ENCODE measurements at places on chromosomes 3 and 15.

DNA sequence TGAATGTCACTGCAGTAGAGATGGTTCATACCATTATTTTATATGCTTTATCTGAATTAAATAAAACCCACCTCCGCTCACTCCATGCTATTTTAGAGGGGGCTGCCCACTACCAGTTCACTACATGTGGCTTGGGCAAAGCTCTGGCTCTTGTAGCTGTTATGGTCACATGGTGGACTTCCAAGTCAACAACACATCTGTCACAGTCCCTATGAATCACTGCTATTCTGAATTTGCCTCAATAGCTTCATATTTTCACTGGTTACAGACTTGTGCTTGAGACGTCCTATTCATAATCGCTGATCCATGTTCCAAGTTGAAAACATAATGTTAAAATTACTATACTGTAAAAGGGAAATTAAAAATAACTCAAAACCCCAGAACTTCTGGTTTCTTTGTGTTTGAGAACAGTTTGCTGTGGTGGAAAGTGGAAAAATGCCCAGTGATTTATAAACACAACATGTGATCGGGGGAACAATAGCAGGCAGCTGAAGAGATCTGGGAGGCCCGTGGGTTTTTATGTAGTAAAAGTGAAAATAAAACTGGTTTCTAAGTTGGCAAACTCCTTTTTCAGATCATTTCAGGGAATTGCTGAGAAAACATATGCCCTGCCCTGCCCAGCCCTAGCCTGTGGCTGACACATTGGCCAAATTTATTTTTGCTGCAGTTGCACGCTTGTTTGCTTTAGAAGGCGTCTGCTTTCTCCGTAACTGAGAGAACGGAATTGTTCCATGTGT, 128.8 kb upstream of the PRR23C start:
- no peak for DNase-seq

GRCh38 chr3:124873226-124873625, 13.9 kb downstream of the ITGB5 start:
- DNase-seq: no peak

GRCh38 chr3:155555479-155556060, 189.3 kb downstream of the PLCH1 start:
- no peak for DNase-seq

DNA sequence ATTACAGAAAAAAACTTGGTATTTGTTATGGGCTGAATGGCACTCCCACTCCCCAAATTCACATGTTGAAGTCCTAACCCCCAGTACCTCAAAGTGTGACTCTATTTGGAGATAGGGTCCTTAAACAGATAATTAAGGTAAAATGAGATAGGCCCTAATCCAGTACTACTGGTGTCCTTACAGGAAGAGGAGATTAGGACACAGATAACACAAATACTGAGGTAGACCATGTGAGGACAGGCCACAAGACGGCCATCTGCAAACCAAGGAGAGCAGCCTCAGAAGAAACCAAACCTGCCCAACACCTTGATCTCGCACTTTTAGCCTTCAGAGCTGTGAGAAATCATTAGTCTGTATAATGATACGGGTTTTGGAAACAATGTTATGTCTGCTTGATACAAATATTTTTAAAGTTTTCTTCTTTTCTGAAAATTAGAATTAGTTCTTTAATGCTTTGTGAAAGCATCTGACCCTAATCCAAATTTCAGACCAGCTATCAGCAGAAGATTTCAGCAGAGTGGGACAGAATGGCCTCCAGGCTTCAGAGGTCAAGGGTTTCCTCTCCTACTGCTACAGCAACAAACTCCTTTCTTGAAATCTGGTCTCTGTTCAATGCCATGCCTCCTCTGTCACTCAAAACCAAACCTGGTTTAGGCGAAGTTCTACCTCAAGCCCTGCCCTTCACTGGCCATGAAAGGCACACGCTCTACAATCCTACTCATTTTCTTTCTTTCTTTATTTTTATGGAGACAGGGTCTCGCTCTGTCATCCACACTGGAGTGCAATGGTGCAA, 22.0 kb upstream of the HDC start:
- DNase-seq: no peak

DNA sequence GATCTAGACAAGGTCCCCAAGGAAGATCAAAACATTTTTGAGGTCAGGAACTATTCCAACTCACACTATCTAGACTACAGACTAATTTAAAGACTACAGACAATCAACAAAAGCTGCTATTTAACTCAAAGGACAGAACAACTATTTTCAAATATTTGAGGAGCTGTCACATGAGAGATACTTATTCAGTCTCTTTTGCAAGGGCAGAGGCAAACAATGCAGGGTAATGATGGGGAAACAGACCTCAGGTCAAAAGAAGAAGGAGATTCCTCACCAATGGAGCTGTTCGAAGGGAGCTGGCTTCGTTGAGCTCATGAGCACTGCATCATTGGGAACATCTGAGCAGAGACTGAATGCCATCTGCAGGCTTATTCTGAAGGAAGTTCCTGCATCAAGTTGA, 231.9 kb downstream of the DTWD1 start:
- no peak for DNase-seq

DNA sequence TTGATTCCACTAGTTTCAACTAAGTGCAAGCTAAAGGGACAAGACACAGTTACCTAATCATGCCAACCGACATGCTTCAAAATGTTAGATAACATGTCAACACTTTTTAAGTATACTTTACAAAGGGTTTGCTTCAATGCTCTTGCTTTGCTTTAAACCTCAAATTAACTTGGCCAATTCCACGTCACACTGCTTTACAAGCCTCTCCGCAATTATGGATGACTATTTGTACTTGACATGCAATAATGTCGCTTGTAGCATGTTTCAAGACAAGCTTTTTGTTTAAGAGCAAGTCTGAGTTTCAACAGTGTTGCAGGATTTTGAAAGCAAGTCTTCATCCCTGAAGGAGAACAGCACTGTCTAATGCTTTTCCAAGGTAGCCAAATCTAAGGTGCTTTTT, 86.9 kb downstream of the CNTN3 start:
- no peak for DNase-seq

DNA sequence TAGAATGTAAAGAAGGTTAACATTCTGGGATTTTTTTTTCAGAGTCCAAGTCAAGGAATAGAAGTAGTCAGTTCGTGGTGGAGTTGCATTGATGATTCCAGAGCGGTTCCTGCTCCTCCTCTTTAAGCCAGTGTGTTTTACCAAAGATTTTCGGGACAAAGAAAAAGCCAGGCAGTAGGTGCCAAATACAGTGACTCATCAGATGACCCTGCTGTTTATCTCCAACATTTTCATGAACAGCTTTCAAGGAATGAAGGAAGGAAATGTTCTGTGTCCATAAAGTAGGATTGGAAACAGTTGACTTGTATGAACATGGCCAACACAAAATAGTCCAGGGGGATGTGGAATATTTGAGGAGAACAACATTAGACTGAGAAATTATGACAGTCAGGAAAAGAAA, 142.4 kb upstream of the TMC3 start:
- no peak for DNase-seq

DNA sequence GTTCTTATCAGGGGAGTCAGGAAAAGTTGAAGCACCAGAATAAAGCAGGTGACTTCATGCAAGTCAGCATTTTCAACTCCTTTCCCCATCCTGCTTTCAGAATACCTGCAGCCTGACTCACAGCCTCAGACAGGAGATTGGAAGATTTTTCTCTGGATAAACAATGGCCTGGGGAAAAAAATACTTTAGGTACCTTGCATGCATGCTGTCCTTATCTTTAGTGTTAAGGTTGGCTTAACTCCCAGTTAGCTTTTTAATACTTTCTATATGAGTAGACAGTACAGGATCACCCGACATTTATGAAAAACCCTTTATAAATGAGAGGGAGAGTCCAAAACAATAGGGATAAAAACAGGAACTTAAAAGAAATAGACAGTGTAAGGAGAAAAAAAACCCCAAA, 53.6 kb downstream of the PAK2 start:
- DNase-seq: no peak

DNA sequence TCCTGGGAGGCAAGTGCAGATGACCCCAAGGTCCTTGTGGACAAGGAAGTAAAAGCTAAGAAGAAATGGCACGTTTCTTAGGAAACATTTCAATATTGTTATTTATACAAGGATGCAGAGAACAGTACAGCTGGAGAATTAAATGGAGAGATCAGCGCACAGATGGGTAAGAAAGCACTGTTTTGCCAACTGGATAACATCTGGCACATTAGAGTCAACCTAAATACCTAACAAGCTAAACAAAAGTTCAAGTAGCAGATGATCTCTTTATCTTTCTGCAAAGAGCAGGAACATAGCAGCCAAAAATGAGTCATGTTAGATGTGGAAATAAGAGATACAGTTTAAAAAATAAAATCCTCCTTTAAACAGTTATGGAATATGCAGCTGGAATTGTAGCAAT, 15.7 kb upstream of the DPPA4 start:
- no peak for DNase-seq

GRCh38 chr3:101857301-101857741, 8.0 kb downstream of the NFKBIZ start:
- no peak for DNase-seq

GRCh38 chr3:138578141-138578540, 15.9 kb downstream of the CEP70 start:
- no peak for DNase-seq

GRCh38 chr3:9088441-9089353, 125.4 kb upstream of the RAD18 start:
- DNase-seq: no peak

DNA sequence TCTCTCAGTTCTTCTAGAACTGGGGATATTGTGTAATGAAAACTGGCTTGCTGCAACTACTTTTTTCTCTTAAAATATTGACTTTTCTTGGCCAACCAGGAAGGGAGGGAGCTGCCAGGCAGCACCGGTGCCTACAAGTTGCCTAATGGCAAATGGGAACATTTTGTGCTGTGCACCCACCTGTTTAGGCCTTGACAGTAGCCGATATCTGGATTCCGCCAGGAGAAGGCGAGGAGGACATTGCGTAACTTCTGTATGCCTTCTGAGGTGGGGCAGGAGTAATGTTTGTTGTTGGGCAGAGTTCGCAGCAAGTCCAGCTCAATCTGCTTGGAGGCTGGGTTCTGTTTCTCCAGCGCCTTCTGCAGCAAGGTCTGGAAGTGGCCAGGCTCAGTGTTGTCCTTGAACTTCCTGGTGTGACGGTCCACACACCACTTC, 64.9 kb downstream of the TBC1D2B start:
- no peak for DNase-seq

DNA sequence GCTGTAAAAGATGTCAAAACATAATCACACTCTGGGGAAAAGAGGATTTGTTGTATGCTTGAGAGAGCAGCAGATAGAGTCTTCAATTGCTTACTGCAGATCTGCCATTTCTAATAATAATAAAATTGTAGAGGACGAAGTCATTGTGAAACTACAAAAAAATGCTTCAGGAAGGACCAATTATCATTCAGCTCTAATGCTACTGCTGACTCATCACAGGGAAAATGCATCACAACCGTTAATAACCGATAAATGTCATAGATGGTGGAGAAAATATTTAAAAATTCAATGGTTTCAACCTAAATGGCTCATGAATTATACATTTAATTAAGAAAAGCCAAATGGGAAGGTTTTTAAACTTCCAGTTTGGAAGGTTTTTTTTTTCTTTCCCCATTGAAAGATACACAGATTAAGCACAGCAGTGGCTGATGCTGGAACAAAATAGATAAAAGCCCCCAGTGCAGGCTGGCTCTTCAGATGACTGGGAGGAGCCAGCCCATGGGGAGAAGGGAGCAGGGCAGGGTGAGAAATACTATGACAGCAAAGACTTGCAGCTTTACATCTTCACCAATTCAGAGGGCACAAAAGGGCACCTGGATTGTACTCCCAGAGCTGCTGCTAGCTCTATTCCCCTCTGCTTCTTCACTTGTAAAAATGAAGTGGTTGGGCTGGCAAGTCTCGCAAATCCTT, 196.1 kb downstream of the CNTN6 start:
- DNase-seq: no peak

DNA sequence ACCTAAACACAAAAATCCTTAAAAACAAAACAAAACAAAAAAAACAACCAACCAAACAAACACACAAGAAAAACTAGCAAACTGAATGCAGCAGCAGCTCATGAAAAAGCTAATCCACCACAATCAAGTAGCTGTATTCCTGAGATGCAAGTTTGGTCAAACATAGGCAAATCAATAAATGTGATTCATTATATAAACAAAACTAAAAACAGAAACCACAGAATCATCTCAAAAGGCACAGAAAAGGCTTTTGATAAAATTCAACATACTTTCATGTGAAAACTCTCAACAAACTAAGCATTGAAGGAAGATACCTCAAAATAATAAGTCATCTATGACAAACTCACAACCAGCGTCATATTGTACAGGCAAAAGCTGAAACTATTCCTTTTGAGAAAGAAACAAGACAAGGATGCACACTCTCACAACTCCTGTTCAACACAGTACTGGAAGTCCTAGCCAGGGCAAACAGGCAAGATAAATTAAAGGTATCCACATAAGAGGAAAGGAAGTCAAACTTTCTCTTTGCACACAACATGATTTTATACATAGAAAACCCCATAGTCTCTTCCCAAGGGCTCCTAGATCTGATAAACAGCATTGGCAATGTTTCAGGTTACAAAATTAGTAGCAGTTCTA, 495.1 kb upstream of the SGO1 start:
- DNase-seq: no peak

GRCh38 chr3:151196434-151196833, 6.6 kb downstream of the GPR171 start:
- no peak for DNase-seq

GRCh38 chr3:12954180-12954579, 112.8 kb upstream of the RPL32 start:
- DNase-seq: no peak

DNA sequence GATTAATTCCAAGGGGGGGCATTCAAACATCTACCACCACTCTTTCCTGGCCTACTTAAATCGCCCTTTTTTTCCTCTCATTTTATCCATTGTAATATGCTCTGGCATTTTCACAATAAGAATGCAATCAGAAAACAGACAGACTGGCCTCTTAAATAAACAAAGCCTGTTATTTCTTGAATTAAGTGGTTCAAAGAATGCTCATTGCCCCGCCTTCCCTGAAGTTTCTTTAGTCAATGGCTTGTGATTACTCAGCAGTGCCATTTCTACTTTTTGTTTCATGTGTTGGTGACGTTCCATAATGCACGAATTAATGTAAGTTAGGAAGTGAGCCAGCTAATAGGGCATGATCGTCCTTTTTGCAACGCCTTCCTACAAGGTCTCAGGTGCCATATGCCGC, 68.0 kb downstream of the FBN1 start:
- no peak for DNase-seq

DNA sequence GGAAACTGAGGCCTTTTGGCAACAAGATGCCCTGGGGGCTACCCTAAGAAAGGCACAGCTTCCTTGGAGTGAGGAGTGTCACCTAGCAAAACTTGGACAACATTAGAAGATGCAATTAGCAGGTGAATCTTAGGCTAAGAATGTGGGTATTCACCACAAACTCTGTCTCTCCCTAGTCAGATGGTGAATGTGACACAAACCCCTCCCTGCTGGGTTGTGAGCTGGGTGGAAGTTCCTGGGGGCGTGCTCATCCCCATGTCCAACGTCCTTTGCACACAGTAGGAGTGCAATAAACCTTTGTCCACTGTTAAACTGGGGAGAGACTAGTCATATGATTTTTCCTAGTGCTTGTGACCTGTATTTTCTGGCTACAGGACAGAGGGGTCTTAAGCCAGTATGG, 67.1 kb upstream of the SH3GL3 start:
- no peak for DNase-seq

- no peak for DNase-seq
These were observed 122.6 kb downstream of the ARNT2 start for GRCh38 chr15:80526556-80527340.
